ENCODE measurements at places on chromosomes 5 and 9.

DNA sequence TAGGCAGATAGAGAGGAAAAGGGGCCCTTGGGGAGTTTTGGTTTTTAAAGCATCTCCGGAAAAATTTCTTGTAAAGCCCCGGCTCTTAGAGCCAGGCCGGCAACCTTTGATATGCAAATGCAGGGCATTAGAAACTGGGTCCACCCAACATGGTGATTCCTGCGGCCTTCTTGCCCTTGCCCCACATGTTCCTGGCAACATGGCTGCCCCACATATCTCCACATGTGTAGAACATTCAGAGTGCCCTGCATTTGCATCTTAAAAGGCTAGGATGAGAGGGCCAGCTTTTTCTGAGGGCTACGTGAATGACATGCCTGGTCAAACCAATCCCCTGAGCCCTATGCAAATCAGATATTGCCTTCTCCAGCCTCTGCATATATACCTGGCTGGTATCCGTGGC lies 5.0 kb upstream of the SNAPC3 start:
- DNase-seq: no peak

DNA sequence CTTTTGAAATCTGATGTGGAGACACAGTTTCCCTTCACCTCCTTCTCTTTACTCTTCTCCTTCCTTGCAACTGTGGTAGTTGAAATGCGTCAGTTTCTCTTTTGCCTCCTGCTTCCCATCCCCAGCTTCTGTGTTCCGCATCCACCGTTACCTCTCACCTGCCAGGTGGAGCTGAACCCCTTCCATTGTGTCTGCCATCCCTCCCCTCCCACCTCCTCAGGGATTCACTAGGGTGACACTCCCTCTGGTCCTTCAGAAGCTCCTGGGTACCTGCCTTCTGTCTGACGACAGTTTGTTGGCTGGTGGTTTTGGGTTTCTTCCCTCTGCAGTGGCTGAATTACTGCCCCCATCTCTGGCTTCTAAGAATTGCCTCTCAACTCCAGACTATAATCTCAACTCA lies 132.1 kb downstream of the SLC24A2 start:
- DNase-seq: no peak

GRCh38 chr9:86909388-86909787 lies 37.9 kb downstream of the GAS1 start:
- no peak for DNase-seq

- no peak for DNase-seq
These were observed 681.4 kb downstream of the NR2F1-AS1 start for GRCh38 chr5:92899611-92900010.

- DNase-seq: no peak
These were observed 682 bp downstream of the MAN1B1 start for GRCh38 chr9:137087409-137087925.

- DNase-seq: no peak
These were observed 12.4 kb upstream of the UBAC1 start for GRCh38 chr9:135973277-135974219.

DNA sequence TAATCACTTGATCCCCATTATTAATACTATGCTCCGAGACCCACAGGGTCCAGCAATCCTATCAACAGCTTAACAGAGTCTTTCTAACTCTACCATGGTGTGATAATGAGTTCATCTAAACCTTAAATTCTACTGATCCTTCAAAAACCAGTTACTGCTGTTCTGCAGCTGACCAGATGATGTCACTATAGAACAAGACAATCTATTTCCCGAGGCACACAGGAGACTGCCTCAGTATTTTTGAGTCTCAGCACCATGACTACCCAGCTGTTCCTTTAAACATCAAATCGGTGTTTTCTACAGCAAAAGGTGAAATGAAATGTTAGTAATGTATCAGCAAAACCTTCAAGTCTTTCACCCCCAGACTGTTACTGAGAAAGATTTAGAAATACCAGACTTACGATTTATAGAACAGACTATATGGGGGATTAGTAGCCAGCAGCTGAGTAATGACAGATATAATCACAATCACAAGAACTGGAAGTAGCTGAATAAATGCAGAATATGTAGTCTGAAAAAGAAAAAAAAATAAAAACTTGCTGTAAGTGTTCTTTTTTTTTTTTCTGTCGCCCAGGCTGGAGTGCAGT lies 16.9 kb downstream of the DNAJC18 start:
- peak; percentile 84 for DNase-seq

- peak; percentile 81 for DNase-seq
These were observed 23.2 kb downstream of the MAP3K1 start for GRCh38 chr5:56838409-56839039.

GRCh38 chr9:91150998-91151717 lies 210.6 kb downstream of the AUH start:
- peak; percentile 56 for DNase-seq

- DNase-seq: peak; percentile 57
These were observed 97.0 kb upstream of the TARS1 start for GRCh38 chr5:33343676-33344327.

- DNase-seq: peak; percentile 8
These were observed 1738.8 kb downstream of the EFNA5 start for GRCh38 chr5:105931881-105932421.

- no peak for DNase-seq
These were observed 31.1 kb upstream of the TRIM14 start for GRCh38 chr9:98150164-98150563.

DNA sequence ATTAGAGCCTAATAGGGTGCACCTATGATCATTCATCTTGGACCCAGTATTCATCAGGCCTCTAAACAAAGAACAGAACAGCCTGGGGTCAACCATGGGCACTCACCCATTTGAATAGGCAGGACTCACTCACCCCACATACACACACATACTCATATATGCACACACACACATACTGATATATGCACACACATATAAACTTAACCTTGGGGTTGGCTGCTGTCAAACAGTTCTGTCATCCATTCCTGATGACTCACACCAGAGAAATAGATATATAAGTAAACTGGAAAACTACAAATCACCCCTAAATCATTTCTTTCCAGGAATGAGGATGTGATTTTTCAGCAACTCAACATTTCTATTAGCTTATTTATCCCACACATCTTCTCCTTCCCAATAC lies 51.3 kb downstream of the ARL15 start:
- peak; percentile 3 for DNase-seq

- DNase-seq: no peak
These were observed 15.7 kb downstream of the TMC1 start for GRCh38 chr9:72537011-72537545.

- DNase-seq: no peak
These were observed 45.3 kb upstream of the MAP3K1 start for GRCh38 chr5:56769875-56770604.

GRCh38 chr9:112507001-112507680 lies 20.5 kb downstream of the KIAA1958 start:
- no peak for DNase-seq

- DNase-seq: peak; percentile 91
These were observed 137.9 kb upstream of the TRIM32 start for GRCh38 chr9:116549061-116549664.

DNA sequence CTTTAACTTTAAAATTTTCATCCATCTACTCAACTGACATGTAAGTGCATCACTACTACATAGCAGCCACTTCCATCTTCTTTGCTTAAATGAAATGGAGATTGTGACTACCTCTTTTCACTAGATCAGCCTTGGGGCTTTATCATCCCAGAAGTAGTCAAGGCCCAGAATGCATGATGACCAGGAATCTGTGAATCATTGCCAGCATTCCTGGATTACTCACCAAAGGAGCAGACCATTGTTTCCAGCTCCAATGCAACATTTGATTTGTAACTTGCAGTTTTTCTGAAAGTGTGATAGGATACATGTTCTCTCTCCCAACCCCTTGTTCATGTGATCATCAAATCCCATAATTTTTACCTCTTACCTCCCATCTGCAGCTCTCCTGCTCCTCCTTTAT lies 65.1 kb downstream of the PLPPR1 start:
- DNase-seq: peak; percentile 85

DNA sequence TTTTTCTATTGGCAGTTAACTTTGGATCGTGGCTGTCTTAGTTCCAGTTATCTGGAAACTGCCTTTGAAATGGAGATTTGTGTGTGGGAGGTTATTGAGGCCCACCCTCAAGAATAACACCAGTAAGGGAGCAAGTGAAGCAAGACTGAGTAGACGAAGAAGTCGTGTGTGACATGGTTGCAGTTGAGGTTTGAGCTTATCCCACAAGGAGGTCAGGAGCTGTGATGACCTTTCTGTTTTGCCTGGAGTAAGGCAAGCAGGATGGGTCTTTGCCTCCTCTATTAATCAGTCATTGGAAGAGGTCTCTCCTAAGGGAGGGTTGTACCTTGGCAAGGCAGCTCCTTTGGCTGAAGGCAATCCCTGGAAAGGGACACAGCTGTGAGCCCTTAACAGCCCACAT lies 49.6 kb upstream of the CTXN3 start:
- DNase-seq: no peak

DNA sequence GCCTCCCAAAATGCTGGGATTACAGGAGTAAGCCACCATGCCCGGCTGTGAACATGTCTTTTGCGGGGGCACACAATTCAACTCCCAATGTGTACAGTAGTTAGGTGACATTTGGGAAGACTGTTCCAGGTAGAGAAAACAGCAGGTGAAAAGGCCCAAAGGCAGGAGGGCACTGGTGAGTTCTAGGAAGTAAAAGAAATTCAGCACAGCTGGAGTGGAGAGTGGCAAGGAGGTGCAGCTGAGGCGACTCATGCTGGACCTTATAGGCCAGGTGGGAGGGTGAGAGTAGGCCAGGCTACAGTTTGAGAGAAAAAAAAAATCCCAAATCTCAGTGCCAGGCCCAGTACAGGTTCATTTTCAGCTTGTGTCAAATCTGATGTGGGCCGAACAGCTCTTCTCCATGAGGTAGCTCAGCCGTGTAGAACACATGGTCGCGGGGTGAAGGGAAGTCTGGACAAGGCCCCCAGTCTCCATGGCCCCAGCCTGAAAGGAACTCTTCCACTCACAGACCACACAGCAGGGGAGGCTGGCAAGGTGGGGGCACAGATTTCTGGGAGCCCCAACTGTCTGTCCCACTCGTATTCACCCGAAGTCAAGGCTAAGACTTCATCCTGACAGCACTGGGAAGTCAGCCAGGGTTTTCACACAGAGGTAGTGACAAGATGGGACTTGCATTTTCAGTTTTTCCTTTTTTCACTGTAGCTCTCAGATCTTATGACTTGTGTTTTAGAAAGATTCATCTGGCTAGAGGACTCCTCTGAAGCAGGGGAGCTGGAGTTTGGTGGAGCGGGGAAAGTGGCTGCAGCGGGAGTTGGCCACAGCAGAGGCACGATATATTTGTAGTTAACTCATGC lies 4.5 kb upstream of the HNRNPAB start:
- DNase-seq: no peak

DNA sequence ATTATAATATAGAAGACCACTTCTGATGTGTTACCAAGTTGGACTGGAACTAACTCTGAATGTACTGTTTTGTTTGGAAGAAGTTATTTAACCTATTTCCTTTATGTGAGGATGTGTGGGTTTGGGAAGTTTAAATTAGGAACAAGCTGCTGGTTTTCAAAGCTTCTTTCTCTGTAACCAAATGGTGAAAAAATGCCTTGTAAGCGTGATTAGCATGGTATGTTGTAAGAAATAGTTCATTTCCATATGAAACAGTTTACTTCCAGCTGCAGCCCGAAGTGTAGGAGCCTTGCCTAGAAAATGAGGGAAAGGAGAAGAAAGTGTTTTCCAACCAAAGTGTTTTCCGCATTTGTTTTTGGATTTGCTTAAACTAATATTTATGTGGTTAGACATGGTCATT lies 36.0 kb downstream of the TTC1 start:
- peak; percentile 64 for DNase-seq

GRCh38 chr5:150293091-150293941 lies 3.7 kb upstream of the CAMK2A start:
- no peak for DNase-seq

GRCh38 chr5:179485845-179486575 lies 64.3 kb upstream of the RUFY1 start:
- DNase-seq: no peak

DNA sequence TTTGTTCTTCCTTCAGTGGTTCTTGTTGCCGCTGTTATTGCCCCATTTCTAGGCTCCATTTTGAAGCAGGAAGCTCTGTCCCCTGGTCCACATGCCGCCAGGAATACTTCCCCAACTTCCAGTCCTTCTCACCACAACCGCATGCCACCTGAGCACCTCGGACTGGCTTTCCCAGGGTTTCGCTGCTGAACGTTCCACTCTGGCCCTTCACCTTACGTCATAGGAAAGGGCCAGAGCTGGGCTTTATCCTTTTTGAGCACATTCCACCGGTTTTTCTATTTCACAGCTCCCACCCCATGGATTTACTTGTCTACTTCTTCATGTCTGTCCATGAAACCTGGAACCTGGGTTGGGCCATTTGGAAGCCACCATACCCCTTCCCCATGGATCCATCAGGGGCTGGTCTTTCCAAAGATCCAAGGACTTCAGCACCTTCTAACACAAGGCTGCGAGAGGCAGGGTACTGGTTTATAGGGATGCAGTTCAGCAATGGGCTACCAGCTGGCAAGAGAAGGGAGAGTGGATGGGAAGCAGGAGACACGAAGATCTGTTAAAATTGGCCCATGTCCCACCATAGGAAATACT lies 557.4 kb downstream of the BNC2 start:
- DNase-seq: no peak

- DNase-seq: peak; percentile 72
These were observed 547 bp downstream of the ANP32B start for GRCh38 chr9:97983589-97984187.

DNA sequence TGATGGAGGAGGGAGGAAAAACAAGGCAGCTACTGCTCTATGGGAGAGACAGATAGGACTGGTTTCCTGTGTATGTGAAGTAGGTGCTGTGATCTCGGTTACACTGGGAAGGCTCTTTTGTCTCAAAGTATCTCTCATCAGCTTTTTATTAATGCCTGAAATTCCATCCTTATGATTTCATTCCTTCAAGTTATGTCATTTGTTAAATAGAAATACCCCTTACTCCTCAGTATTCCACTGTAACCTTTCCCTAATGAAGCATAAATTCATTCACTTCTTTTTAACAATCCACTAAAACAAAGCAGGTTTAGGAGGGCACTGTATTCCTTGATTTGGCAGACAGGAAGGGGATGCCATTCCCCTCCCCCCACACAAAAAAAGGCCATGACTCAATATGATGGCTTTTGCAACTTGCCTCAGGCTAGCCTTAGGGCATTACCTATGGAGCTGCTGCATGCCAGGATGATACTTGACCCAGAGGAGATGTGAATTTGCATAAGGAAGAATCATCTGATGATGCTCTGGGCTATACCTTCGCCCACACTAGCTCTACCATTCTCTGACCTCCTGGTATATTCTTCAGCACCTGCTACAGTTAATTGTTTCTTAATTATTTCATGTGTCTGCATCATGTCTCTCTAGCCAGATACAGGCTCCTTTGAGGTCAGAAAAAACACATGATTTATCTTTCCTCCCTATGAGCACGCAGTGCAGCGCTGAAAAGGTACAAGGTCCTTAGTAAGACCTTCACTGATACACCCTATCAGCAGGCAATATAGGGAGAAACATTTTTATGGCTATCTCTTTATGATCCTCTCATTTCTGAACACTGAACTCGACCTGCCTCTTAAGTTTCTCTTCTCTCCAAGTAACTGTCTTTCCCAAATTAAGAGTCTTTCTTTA lies 26.3 kb downstream of the NR3C1 start:
- DNase-seq: peak; percentile 51

DNA sequence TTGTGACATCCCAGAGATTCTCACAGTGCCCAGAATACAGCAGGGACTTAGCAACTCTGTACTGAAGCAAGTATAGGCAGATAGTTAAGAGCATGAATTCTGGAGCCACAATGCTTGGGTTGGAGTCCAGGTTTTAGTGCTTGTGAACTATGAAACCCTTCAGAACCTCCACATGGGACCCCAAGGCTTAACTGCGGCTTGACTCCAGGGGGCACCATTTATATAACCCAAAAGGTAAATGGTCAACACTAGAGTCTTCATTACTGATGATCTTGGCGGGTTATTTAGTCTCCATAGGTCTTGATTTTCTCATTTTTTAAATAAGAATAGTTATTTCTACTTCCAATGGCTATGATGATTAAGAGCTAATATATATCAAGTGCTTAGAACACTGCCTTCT lies 390.3 kb downstream of the TAF11L14 start:
- no peak for DNase-seq
